ENCODE measurements at places on chromosomes 7 and 10.

DNA sequence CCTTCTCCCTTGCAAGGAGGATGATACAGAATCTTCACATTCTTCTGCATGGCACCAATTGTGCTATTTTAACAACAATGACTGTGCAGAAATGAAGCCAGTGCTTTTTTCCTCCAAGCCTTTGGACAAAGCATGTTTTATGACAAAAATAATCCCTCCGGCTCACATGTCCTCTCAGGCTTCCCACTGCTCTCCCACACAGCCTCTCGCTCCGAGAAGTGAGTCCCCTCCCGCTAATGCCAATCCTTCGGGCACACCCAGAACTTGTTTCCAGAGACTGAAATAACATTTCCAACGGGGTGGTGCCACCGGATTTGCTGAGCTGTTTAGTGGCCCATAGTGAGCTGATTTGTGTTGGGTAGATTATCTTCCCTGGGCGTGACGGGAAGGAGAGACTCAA is 35.8 kb downstream of the RBM17 start:
- DNase-seq = no peak

GRCh38 chr7:140688341-140688740 is 8.2 kb upstream of the NDUFB2 start:
- DNase-seq = no peak

DNA sequence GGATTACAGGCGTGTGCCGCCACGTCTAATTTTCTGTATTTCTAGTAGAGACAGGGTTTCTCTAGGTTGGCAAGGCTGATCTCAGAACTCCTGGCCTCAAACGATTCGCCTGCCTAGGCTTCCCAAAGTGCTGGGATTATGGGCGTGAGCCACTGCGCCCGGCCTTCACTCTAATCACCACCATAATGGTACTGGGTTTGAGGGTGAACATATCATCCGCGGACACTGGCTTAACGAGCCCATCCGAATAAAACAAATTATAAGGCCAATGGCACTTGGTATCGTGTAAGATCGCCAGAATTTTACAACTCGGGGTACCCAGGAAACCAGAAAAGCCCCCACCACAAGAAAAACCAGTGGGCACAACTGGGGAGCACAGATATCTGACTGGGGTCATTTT is 580 bp downstream of the FAM200A start:
- no peak for DNase-seq

DNA sequence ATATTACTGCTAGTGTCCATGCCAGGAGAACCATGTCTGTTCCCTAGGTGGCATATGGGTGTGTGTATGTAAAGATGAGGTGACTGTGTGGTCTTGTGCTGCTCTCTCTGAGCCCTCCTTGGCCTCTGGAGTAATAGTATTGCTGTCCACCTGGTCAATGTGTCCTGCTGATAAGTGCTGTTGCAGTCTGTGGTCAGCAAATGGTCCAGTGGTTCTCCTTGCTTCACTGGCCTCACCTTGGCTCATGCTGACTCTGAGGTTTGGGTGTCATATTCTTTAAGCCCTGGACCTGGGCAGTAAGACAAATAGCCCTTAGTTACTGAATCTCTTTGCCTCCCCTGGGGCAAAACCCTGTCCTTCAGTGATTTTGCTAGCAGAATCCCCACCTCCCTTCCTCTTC is 56.8 kb downstream of the TPST1 start:
- DNase-seq = no peak

- no peak for DNase-seq
These were observed 331.0 kb upstream of the NRP1 start for GRCh38 chr10:33665501-33665900.

DNA sequence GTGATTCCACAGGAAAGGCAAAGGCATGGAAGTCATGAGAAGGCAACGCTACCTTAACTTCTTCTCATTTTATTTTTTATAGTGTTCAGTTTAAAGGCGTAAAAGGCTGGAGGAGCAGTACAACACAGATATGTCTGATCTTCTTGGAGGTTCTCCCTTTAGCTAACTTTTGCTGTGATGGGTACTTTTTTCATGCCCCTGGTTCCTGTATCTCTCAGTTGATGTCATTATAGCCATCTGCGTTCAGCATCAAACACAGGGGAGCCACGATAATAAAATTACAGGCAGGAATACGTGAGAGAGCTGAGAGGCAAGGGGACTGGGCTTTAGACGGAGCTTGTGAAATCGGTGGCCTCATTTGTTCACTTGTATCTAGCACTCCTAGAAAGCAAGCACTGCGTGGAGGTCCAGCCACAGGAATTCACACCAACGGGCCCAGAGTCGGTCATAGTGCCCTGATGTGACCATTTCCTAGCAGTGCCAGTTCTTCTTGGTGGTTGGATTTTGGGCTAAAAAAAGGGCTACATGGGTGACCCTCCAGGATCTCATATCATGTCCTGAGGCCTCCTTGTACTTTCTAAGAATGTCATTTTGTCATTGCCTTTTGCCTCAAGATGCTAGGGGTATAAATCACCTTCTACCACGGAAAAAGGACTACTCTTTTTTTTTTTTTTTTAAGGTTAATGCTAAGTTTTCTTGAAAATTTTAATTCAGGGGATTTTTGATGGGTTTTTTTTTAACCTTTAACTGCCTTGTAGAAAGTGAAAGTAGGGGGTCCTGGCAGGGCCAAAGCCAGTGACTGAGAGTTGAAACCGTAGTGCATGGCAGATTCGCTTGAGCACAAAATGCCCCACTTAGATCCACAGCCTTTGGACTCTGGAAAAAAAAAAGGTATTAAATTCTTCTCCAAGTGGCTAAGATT is 191.5 kb downstream of the CELF2 start:
- DNase-seq = no peak

- peak; percentile 61 for DNase-seq
These were observed 6.1 kb upstream of the MYOZ1 start for GRCh38 chr10:73647211-73647874.

DNA sequence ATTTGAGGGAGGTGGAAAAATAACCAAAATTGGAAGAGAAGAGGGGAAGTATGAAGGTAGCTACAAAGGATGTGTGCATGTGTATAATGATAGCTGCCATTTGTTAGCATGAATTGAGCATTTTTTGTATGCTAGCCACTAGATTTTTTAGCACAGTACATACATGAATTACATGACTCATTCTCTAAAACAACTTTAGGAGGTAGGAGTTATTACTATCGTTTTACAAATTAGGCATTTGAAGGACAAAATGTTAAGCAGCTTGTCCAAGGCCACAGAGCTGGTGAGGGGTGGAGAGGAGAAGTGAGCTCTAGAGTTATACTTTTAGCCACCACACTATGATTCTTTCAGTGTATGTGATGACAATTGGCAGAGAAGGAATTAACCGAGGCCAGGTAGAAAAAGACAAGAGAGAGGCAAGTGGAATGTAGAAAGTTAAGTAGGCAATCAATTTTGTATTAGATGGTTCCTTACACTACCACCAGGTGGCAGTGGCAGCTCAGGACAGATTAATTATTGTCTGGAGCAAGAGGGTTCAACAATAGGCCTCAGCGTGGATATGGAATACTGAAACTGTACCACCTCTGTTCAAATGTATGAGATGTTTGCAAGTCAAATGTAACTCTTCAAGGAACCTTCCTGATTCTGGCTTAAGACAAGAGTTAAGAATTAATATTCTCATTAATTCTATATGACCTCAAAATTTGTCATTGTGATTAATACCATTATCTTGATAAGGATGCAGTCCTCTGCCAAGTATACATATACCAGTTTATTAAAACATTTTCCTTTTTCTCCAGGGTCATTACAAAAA is 128.0 kb downstream of the MBL2 start:
- DNase-seq = peak; percentile 2

DNA sequence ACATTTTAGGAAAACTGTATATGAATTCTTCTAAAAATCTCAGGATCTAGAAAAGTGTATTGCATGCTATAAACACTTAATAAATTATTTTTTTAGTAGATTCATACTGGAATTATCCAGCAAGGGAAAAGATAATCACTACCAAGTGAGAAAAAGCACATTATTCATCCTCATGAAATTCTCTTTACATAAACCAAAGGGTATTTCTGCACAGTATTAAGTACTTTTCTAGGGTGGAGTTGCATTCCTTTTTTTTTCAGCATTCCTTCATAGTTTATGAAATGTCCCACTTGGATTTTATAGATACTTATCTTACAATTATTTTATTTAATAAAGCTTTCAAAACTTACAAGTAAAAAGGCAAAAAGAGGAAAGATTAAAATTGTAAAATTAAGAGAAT is 403.3 kb downstream of the HGF start:
- DNase-seq = no peak

GRCh38 chr7:155789001-155789725 is 23.1 kb downstream of the SHH start:
- no peak for DNase-seq

- DNase-seq = no peak
These were observed 149.9 kb upstream of the GPR26 start for GRCh38 chr10:123516291-123516690.

DNA sequence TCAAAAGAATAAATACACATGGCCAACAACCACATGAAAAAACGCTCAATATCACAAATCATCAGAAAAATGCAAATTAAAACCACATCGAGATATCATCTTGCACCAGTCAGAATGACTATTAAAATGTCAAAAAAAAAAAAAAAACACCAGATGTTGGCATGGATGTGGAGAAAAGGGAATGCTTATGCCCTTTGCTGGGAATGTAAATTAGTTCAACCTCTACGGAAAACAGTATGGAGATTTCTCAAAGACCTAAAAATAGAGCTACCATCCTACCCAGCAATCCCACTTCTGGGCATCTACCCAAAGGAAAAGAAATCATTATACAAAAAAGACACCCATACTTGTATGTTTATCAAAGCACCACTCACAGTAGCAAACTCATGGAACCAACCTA is 45.0 kb upstream of the DIP2C start:
- DNase-seq = no peak

- peak; percentile 61 for DNase-seq
These were observed 66.4 kb downstream of the ST8SIA6 start for GRCh38 chr10:17387861-17388503.

DNA sequence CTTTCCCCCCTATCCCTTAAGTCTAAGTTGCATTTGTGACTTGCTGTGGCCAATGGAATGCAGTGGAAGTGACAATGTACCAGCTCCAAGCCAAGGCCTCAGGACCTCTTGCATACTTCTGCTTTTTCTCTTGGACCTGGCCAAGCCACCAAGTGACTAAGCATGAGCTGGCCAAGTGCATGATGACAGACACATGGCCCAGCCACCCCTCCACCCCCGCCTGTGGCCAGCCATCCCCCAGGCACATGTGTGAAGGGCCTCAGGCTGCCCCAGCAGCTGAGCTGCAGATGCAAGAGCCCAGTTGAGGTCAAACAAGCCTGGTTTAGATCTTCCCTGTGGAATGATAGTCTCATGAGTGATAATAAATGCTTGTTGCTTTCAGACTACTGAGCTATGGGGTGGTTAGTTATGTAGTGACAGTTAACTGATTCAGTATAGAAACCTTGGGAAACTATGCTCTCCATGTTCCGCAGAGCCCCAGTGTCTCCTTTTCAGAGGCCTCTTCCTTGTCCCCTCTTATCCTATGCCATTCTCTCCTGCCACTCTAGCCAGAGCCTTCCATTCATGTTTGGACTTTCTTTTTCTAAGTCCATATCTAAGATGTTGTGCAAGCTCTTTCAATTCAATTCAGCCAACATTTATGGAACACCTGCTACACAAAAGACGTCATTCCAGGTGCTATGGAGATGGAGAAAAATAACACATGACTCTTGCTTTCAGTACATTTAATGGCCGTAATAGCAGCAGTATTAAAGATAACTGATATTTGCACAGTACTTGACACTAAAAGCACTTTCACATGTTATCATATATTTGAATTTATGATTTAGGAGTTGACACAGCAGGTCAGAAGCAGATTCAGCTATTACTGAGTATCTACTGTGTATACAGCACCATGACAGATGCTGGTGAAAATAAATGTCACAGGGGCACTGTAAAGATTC is 55.5 kb upstream of the LOXL4 start:
- peak; percentile 81 for DNase-seq

DNA sequence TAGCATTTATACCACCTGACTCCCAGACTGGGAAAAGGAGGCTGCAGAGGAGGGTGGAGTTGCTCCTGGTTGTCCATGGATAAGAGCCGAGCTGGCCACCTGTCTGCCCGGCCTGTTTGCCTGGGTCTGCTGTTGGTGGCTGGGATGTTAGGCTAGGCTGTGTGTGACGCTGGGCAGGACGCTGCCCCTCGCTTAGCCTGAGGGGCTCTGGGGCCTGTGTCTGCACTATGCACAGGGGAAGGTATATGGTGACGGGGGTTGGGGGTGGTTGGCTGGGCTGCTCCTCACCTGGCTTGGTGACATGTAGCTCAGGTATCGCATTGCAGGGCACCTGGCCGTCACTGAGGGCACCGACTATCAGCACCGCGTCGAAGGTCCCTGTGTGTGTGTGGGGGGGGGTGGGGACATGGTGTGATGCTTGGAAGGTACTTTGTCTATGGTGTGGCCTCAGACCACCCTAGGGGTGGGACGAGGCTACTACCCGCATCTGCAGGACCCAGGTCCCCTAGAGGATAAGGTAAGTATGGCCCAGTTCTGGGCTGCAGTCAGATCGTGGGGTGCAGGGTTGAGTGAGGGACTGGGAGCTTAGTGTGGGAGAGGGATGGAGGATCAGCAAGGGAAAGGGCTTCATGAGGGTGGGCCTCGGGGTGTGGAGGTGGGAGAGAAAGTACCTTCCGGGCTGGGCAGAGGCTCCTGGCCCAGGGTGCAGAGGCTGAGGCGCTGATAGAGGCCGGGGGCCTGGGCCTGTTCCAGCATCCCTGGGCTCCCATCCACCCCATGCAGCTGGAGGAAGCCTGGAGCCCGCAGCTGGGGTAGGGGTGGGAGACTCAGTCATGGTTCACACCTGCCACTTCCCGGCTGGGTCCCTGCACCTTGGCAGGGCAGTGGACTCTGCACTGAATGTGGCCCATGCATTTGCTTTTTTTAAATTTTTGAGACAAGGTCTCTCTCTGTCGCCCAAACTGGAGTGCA is 2.3 kb downstream of the METTL27 start:
- no peak for DNase-seq

DNA sequence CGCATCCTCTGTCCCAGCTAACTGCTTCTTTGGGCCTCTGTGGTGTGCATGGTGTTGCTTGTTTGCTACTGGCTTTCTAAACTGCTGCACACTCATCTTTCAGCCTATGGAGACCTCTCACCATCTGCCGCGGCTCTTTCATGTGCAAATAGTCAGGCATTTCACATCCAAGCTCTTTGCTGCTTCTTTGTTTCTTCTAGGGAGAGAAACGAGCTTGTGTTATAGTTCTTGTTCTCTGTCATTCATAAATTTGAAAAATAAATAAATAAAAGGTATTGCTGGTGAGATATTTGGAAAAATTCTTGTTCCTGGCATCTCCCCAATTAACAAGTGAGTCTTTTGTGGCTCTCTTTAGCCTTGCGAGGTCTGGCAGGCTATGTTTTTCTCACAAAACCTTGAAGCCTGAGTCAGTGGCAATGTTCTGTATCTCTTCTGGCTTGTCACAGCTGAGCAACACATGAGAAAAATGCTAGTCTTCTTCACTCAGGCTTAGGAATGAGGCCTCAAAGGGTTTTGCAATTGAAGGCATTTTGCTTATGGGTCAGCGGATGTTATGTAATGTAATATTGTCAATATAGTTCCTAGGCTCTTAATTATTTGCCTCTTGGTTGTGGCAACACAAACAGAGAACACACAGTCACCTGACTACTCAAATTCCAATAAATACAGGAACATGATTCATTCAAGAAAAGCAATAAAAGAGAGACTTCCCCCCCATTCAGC is 274.0 kb downstream of the FRMD4A start:
- no peak for DNase-seq
